ENCODE measurements at places on chromosomes 6 and 20.

- no peak for DNase-seq
These were observed 5.6 kb downstream of the ZMYND8 start for GRCh38 chr20:47350691-47351545.

- DNase-seq: no peak
These were observed 136.3 kb downstream of the KIF13A start for GRCh38 chr6:17851001-17851719.

DNA sequence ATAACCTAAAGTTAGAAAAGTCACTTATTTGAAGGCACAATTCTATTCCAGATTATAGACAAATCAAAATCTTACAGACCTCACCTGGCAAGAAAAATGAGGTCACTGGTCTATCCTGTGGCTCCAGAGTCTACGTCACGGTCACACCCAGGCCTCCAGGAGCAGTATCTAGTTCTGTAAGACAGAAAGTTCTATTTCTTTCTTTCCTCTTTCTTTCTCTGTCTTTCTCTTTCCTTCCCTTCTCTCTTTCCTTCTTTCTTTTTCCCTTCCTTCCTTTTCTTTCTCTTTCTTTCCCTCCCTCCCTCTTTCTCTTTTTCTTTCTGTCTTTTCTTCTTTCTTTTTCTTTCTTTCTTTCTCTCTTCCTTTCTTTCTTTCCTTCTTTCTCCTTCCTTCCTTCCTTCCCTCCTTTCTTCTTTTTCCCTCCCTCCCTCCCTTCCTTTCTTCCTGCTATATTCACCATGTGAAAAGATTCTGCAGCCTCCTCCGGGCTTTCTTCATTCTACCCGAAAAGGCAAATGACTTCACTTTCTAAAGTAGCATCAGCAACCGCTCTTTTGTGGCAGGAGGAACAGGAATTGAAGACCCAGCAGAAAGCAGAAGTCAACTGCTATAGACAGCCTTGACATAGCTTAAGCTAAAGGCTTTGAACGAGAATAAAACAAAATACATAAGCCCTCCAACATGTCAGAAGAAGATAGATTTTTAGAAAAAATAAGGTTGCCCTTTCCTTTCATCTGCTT, 83.9 kb upstream of the SIRPG start:
- no peak for DNase-seq

DNA sequence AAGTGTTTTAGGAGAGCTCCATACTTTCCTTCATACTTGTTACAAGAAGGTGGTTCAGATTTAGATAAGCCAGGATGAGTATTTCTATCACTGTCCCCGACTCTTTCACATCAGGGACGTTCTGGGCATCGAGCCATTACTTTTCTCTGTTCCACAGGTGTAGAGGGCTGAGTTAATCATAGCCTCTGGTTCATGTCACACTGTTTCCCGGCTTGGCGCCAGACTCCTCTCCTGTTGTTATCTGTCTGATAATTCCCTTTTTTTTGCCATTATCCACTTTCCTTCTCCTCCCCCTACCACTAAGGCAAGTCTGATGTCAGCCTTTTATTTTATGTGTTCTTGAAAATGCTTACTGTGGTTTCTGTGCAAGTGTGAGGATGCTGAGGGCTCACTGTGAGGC, 593.4 kb downstream of the UTRN start:
- no peak for DNase-seq

DNA sequence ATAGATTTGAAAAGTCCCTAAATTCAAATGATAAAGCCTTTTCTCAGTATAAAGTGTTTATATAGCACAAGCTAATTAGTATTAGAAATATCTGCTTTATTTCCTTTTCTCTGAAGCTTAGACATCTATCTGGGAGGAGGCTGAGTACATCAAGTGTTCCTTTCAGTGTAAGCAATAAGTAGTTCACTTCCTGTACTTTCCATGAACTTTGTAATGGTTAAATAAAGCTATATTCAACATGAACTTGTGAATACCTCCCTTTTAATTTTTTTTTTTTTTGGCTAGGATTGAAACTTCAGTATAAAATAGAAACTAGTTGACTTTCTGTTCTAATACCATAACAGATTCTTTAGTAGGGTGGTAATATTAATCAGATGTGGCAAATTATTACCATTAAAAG, 190.9 kb downstream of the CENPW start:
- DNase-seq: no peak

DNA sequence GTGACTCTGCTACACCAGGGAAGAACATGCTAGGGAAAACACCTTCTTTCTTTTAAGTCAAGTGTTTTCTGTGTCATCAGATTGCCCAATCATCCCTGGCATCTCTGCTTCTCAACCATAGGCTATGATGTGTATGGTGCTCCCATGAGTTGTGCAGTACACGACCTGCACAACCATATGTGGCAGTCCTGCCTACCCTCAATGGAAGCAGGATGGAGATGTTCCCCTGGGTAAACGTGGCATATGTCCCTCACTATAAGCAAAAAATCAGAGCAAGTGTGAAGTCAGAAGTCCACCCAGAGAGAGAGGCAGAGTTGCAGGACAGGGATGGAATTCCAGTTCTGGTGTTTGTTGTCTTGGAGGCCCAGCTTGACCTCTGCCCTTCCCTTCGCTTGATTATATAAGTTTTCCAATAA, 10.3 kb upstream of the SNHG17 start:
- DNase-seq: no peak

DNA sequence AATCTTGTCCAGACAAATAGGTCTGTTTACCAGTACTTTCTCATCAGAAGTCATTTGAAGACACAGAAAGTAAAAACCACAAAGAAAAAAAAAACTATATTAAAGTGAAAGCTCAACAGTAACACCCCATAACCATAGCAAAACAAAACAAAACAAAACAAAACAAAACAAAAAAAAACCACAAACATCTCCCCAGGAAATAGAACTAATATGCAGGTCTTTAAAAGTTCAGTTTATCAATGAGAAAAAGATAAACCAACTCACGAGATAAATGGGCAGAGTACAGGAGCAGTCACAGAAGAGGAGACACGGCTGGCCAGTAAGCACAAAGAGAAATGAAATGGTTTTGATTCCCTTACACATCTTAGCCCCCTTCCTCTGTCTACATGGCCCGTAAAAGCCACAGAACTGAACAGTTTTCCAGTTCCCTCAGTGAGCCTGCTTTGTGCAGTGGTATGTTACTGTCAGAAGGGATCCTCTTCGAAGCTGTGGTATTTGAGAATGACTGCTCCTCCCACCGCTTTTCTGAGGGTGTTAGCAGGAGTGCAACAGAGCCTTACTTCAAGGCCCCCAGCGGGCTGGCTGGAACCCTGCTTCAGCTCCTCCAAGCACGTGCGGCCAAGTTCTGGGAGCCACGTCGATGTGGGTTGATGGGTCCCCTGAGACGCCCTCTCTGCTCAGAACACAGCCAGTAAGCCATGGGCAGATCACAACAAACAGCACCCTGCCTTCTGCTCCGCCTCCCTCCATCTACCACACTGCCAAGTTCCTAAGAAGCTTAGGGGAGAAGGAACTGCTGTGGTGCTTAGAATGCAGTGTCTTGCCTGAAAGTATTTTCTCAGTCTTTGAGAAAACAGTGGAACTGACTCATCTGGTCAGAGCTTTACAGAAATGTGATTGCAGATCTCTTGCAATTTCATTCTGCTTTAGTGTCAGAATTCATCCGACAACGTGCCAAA, 14.0 kb downstream of the UST start:
- DNase-seq: peak; percentile 61

DNA sequence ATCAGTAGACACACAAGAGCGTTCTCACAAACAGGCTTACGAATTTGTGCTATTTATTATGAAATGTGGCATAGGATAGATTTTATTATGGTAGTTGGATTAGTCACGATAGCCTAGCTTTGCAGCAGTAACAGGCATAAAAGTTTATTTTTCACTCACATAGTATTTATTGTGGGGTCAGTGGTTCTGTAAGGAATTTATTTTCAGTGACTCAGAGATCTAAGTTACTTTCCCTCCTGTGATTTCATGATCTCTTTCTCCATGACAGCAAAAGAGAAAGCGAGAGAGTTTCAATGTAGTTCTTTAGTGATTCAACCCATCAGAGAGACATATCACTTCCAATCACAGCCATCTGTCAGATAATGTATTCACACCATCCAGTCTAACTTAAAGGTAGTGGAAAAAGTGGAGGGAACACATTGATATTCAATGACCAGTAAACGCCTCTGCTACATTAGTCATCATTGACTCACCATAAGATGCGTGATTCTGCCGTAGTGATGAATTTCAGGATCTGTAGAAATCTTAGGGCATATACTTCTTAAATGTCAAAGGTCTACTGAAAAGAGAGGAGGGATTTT, 605.5 kb downstream of the HDGFL1 start:
- DNase-seq: no peak

- no peak for DNase-seq
These were observed 124.5 kb upstream of the SALL4 start for GRCh38 chr20:51926670-51927305.

- no peak for DNase-seq
These were observed 85.4 kb downstream of the SLX4IP start for GRCh38 chr20:10520528-10520927.

DNA sequence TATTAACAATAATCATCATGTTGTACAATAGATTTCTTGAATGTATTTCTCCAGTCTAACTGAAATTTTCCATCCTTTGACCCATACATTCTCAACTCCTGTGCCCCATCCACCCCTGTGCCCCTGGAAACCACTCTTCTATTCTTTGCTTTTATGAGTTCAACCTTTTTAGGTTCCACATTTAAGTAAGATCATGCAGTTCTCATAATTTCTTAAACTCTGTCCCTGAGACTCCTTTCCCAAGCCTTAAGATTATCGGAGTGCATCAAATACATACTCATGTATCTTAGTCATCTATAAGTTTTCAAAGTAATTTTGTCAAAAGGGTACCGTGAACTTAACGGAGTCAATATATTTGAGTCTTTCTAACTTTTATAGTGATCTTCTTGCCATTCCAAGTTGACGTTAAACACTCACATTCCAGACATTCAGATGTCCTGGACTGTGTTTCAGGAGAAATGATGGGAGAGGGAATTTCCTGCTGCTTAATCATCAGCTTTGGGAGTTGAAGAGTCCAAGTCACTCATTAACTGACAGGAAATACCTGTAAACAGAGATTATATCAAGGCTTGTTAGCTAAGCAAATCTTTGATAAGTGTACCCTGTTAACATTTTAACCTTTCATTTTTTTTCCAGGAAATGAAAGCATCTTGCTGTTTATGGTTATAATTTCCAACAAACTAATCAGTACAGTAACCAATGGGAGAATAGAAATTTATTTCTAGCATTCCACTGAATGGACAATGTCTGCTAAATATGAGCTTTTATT, 73.3 kb downstream of the ADGRG6 start:
- DNase-seq: no peak

All from CD4-positive, alpha-beta T cell treated with Interleukin-21 for 1 hour (primary cell).